ENCODE measurements at places on chromosomes 5 and 9.
A peak's percentile ranks its signal among the peaks of the same experiment; 100 is the strongest.

- DNase-seq: no peak
These were observed 22.0 kb upstream of the TGFBI start for GRCh38 chr5:136006761-136007251.

GRCh38 chr5:157387683-157388093 lies 72.3 kb upstream of the NIPAL4 start:
- DNase-seq: peak; percentile 68

DNA sequence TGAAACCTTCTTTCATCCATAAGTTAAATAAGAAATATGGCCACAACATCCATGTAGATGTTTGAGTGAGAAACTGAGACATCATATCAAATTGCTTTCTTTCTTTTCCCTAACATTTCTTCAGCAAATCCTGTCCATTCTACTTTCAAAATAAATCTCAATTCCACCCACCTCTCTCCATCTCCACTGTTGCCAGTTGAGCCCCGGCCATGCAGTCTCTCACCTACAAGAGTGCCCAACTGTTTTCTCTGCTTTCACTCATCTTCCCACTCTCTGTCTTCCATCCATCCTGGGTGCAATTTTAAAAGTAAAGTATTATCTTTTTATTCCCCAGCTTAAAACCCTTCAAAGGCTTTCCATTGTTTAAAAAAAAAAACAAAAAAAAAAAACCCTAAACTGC lies 260.4 kb downstream of the DEPDC1B start:
- no peak for DNase-seq

GRCh38 chr5:66877843-66878242 lies 281.6 kb downstream of the MAST4 start:
- no peak for DNase-seq

GRCh38 chr5:163832155-163832554 lies 326.7 kb downstream of the MAT2B start:
- DNase-seq: no peak

- no peak for DNase-seq
These were observed 17.0 kb upstream of the UNC5A start for GRCh38 chr5:176793343-176793699.

DNA sequence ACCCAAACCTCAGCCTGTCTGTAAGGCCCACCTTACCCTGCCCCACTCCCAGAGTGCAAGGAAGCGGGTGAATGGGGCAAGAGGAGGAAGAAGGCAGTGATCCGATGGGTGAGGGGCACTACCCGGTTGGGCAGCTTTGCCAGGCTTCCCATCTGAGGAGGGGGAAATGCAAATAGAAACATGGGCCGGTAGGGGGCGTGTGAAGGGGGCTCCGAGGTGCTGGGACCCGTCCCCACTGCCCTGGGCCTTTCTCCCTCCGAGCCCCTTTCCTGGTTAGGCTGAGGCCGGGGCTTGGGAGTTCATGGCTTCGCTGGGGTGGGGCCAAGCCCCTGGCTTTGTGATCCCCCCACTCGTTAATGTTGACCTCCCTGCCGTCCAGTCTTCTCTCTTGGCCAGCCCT lies 23.6 kb upstream of the MYORG start:
- DNase-seq: no peak

- no peak for DNase-seq
These were observed 157.6 kb downstream of the CRB2 start for GRCh38 chr9:123513554-123513953.

GRCh38 chr5:78841767-78842166 lies 143.3 kb downstream of the ARSB start:
- no peak for DNase-seq

DNA sequence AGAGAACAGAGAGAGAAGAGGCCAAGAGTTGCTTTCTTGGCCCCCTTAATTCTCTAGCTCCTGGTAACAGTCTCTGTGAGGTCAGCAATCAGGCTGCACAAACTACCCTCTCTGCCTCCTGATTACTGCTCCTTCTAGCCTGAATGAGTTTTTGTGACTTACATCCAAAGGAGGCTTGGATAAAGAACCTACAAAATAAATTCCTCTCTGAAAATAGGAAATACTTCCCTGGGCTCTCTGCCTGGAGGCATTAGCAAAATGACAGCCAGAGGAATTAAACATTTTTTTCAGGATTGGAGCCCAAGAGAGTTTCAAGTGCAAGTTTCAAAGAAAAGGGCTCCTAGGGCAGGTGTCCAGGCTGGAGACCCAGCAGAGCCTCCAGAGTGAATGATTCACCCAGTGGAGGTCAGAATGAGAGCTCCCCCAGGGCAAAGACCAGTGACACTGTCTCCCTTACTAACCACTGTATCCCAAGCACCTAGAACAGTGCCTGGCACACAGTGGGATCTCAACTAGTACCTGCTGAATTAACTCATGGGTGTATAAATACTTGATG lies 162.5 kb downstream of the SPOCK1 start:
- no peak for DNase-seq
